ENCODE measurements at places on chromosomes 11 and 22.

DNA sequence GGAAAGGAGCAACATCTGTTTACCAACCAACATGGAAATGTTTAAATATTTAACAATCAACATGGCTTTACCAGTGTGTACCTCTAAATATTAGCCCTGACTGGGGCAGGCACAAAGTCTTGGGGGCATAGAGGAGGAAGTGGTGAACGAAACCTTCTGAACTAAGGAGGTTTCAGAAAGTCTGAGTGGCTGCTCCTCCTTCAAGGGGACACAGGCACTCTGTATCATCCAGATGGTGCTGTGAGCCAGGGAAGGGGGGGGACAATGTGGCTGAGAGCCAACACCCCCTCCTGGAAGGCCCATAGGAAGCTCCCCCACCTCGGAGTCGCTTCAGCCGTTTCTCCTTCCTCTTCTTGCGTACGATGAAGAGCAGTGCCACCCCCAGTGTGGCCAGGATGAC is 107.7 kb downstream of the CEP164 start:
- no peak for DNase-seq

DNA sequence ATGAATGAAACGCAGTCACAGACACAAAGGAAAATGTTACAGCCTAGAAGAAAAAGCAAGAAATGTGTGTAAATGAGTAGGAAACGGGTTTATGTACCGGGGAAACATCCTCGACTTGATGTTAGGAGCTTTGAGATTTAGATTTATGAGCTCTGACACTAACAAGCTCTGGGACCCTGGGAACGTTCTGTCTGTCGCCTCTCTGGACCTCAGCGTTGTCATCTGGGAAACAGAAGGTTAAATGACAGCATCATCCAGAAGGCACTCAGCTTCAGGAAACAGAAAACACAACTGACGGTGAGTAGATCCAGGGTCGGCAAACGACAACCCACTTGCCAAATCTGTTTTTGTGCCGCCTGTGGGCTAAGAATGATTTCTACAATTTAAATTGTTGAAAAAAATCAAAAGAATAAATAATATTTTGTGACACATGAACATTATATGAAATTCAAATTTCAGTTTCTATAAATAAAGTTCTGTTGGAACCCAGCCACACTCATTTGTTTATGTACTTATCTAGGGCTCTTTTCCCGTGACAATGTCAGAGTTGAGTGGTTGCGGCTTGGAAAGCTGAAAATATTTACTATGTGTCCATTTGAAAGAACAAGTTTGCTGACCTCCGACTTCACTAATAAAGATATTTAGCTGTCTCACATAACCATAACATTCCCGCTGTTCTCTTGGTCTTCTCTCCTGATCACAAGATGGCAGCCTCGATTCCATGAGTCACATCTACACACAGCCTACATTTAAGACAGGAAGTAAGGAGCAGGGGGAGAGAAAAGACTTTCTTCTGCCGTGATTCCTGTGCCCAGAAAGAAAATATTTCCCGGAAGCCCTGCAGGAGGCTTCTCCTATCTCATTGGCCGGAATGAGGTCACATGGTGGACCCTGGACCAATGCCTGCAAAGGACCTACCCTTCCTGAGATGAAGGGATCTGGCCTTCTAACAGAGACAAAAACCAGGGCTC is 47.1 kb upstream of the SYT13 start:
- peak; percentile 8 for DNase-seq

- peak; percentile 20 for DNase-seq
Measured at GRCh38 chr11:126162306-126163030, 49.0 kb downstream of the RPUSD4 start.

DNA sequence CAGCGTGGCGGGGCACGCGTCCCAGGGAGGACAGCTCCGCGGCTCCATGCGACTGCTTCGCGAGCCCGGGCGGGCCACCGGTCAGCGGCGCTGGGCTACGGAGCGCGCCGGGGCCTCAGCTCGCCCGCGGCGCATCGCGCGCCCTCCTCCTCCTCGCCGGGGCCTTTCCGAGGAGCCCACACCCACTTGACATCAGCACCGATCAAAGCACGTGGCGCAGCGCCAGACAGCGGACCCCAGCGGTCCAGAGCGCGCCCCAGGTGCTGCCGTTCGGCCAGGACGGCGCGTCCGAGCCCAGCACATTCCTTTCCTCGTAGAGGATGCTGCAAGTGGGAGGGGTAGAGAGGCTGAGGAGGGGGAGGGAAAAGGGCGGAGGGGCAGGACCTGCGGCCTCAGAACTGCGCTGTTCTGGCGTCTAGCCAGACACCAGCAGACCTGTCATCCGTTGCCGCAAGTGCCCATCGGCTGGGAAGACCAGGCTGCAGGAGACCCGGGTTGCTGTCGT is 88.6 kb downstream of the PLEKHA7 start:
- peak; percentile 77 for DNase-seq

- DNase-seq = no peak
Measured at GRCh38 chr11:74220376-74220775, 49.3 kb downstream of the PPME1 start.

DNA sequence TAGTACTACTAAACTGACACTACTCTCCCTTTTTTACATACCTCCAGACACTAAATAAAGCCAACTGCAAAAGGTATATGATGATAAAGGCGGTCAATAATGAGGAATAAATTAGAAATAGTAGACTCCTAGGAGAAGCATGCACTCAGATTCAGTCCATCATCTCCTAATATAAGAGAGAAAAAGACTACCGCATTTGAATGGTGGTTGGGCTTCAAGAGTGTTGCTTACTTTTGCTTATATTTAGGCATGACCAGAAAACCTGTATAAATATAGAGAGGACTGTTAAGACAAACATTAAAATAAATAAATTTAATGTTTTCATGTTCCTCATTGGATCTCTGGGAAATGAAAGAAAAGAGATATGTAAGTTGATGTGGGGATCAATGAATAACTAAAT is 1137.0 kb downstream of the FAM181B start:
- DNase-seq = peak; percentile 3

GRCh38 chr11:8262552-8263108 is 1.0 kb downstream of the LMO1 start:
- peak; percentile 33 for DNase-seq

- no peak for DNase-seq
Measured at GRCh38 chr22:23401111-23401909, 178.8 kb downstream of the IGLL1 start.

DNA sequence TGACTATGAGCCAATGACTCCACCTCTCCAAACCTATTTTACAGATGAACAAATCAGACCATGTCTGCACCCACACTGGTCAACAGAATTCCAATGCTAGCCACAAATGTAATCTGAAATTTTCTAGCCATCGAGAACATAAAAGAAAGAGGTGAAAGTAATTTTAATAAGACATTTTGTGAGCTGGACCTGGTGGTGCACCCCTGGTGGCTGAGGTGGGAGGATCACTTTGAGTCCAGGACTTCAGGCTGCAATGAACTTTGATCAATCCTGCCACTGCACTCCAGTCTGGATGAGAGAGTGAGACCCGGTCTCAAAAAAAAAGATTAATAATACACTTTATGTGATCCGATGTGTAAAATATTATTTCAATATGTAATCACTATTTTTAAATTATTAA is 9.4 kb upstream of the RNF185 start:
- no peak for DNase-seq

- DNase-seq = no peak
Measured at GRCh38 chr11:123460012-123460700, 30.1 kb downstream of the GRAMD1B start.

GRCh38 chr11:129281471-129282415 is 89.6 kb upstream of the ARHGAP32 start:
- DNase-seq = peak; percentile 43

- no peak for DNase-seq
Measured at GRCh38 chr22:37043828-37044538, 7.6 kb upstream of the KCTD17 start.

DNA sequence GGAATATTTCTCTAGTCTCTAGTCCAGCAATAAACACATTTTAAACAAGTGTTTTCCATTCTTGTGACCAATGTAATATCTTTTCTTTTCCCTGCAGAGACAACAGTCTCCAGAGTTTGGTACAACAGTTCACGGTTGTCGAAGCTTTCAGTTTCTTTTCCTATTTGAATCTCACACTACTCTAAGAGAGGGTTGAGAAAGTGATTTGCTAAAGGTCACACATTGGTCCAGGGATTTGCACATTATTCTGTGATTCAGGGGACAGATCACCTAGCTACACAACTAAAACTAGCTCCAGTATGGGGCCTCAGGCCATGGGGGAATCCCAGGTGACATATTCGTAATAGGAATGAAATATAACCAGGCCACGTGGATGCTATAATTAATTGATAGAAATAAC is 132.5 kb downstream of the HIPK3 start:
- DNase-seq = no peak

GRCh38 chr22:24417901-24418641 is 9.3 kb upstream of the ADORA2A start:
- DNase-seq = no peak

DNA sequence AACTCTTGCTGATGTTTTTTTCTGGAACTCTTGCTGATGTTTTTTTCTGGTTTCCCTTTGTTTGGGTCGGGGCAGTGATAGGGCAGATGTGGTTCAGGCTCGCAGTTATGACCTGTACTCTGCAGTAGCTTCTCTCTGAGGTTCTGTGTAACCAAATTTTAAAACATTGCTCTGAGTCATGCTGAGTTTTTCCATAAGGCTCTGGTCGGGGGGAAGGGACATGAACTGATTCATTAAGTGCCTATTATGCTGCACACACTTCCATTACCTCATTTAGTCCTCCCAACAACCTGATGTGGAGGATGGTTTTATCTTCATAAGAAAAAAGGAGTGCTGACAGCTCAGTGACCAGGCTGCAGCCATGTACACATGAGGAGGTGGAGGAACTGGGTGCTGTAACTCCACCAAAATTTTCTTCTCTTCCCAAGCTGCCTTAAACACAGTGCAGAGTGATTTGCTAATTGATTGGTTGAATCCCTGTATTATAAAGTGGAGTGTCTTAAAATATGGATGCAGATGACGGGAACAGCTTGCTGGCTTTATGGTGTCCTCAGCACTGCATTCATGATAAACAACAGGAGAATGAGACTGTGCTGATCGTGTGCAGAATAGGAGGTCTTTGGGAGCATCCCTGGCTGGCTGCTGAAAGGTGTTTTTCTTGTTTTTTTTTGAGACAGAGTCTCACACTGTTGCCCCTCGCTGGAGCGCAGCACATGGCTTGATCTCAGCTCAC is 19.1 kb downstream of the TNRC6B start:
- no peak for DNase-seq

GRCh38 chr11:126464796-126465195 is 109.3 kb downstream of the ST3GAL4 start:
- no peak for DNase-seq

GRCh38 chr11:2579315-2580060 is 120.3 kb downstream of the KCNQ1OT1 start:
- DNase-seq = no peak

- DNase-seq = no peak
Measured at GRCh38 chr22:23826510-23827350, 12.1 kb downstream of the DERL3 start.

- DNase-seq = peak; percentile 22
Measured at GRCh38 chr11:126861796-126862459, 138.6 kb downstream of the KIRREL3 start.

GRCh38 chr11:61149624-61150615 is 11.3 kb downstream of the VPS37C start:
- DNase-seq = no peak

GRCh38 chr11:130737866-130738431 is 178.3 kb downstream of the SNX19 start:
- no peak for DNase-seq

- peak; percentile 33 for DNase-seq
Measured at GRCh38 chr11:66328302-66329144, 7.7 kb downstream of the RIN1 start.

Measured in NCI-H510A (cell line).